ENCODE measurements at places on chromosomes 5 and 9. TPM values are rescaled to one million over a fixed set of nuclear protein-coding genes. Genes with fewer than 3 reads are reported as not detected.

The DBH gene
- total RNA-seq = not detected

The IL17B gene
- total RNA-seq = not detected

The ARHGEF28 gene
- total RNA-seq = not detected

DNA sequence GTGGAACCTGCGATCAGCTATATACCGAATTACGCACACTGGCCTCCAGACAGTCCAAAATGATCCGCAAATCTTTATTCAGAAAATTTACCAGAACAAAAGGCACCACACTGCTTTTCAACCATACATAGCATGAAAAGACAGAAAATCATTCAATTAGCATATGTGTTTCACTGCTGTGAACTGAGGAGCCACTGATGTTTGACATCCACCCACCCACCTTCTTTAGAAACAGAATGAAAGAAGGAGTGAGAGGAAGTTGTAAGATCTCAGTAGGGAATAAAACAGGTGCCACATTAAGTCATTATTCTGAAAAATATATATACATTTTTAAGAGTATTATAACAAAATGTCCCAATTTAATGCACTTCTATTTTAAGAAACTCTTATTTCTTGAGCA lies 156.8 kb downstream of the NFIB start:
- DNase-seq = no peak

The GKAP1 gene
- total RNA-seq = 6.9 TPM

GRCh38 chr5:140136624-140137023 lies 10.9 kb downstream of the IGIP start:
- DNase-seq = no peak

- DNase-seq = no peak
These were observed 169.4 kb downstream of the TRPM3 start for GRCh38 chr9:70951749-70952727.

DNA sequence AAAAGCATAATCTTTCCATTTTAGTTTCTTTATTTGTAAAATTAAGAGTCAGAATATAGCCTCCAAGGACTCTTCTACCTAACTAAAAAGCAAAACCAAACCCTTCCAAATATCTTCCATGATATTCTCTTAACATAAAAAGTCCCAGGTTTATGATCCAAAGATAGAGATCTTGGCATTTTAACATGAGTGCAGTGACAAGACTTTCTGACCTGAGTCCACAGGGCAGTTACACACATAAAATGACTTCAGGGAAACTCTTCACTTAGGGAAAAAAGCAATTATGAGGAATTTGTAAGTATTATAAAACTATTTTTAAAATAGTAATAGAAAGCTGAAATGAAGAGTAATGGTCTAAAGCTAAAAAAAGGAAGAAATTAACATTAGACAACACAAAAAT lies 772.6 kb upstream of the DMAC1 start:
- no peak for DNase-seq

DNA sequence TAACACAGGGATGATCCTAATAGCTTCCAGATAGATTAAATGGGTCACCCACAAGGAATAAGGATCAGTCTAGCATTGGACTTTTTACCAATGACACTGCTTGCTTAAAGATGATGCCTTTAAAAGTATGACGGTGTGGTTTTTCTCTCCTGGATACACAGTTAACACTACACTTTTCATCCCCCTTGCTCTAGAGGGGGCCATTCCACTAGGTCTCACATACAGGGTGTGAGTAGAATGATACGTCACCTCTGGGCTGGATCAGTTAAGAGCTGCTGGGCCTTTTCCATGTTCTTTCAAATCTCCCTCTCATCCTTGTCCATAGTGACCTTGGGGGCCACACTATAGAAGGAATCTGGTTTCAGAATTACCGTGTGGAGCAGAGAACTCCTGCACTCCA lies 140.6 kb downstream of the FSTL4 start:
- no peak for DNase-seq

GRCh38 chr5:1255081-1255561 lies 29.9 kb downstream of the SLC6A18 start:
- peak; percentile 64 for DNase-seq

DNA sequence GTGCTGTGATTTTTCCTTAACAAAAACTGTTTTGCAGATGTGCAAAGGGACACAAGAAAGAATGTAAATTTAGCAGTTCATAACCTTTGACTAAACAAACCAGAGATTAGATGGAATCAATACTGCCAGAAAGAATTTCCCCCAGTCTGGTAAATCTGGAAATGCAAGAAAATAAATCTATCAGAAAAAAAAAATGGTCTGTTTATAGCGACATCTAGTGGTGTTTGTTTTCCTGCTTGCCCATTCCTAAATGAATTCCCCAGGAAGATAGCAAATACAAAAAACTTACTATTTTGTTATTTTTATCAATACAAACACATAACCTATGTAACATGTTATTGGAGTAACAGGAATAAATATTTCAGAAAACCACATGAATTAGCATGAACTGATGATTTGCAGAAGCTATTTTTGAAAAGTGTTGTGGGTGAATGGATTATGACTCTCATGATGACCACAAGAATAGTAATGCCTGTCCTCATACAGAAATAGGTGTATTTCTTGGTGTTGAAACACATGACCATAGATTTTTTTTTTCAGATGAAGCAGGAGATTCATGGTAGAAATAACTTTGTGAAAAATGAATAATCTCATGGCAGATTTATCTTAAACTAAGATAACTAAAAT lies 1703.8 kb downstream of the MAT2B start:
- DNase-seq = no peak

The ARAP3 gene
- 17.0 TPM for total RNA-seq

The F2RL1 gene
- total RNA-seq = 3.4 TPM

- DNase-seq = no peak
These were observed at the start of gene CCDC180 for GRCh38 chr9:97307500-97308163. Gene CCDC180, plus strand, starts transcription at chr9:97307659. Its CDS starts 405 bp downstream, at chr9:97308064.

- DNase-seq = no peak
These were observed 797.2 kb downstream of the EFNA5 start for GRCh38 chr5:106873568-106873967.

Data from activated naive CD8-positive, alpha-beta T cell treated with anti-CD3 and anti-CD28 coated beads, Interleukin-2, amount 10 ng/mL, durations not matched to agents 7 days and 5 days (primary cell).